ENCODE measurements at places on chromosomes 5 and 9.
A peak's percentile ranks its signal among the peaks of the same experiment; 100 is the strongest.

DNA sequence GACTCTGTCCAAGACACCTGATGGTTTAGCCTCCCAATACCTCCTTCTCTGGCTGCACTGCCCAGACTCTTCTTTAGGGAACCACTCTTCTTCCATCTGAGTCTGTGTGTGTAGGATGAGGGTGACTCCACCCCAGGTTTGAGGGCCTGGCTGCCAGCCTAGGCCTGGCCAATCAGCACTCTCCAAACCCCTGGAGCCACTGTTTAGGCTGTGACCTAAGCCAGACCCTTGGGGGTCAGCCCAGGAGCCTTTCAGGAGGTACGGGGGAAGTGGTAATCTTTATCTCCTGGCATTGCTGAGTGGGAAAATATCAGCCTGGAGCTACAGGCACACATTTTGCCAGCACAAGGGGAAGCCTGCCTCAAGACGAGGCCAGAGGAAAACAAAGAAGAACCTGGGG is 6.2 kb upstream of the ERGIC1 start:
- DNase-seq = no peak

GRCh38 chr5:116709082-116709481 is 134.5 kb upstream of the SEMA6A start:
- no peak for DNase-seq

- DNase-seq = no peak
Measured at GRCh38 chr9:33458444-33458843, 11.1 kb upstream of the AQP3 start.

GRCh38 chr5:97026721-97027120 is 90.8 kb downstream of the LNPEP start:
- no peak for DNase-seq

DNA sequence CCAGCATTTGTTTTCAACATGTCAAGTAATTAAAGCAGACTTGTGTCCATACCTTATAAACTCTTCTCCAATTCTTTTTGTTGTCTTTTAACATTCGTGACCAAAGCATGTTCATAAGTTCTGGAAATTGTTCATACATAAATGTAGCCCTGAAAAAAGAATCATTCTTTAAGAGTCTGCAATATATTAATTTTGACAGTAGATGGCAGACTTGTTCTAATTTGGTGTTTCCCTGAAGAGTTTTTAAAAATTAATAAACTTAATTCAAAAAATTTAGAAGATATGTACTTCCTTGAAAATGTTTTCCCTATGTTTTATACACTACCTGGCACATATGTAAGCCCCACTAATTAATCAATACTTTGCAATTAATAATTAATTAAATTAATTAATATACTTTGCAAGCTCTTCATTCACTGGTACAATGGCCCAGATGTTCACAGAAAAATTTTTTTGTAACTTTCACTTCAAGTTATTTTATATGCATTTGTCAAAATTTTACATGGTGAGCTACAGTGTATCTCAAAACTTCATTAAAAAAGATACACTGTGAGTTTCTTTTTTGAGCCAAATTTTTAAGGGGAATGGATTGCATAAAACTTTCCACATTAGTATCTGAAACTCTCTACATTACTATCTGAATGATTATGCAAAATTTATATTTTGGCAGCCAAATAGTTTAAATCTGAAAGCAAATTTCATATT is 42.1 kb downstream of the CLINT1 start:
- DNase-seq = no peak

DNA sequence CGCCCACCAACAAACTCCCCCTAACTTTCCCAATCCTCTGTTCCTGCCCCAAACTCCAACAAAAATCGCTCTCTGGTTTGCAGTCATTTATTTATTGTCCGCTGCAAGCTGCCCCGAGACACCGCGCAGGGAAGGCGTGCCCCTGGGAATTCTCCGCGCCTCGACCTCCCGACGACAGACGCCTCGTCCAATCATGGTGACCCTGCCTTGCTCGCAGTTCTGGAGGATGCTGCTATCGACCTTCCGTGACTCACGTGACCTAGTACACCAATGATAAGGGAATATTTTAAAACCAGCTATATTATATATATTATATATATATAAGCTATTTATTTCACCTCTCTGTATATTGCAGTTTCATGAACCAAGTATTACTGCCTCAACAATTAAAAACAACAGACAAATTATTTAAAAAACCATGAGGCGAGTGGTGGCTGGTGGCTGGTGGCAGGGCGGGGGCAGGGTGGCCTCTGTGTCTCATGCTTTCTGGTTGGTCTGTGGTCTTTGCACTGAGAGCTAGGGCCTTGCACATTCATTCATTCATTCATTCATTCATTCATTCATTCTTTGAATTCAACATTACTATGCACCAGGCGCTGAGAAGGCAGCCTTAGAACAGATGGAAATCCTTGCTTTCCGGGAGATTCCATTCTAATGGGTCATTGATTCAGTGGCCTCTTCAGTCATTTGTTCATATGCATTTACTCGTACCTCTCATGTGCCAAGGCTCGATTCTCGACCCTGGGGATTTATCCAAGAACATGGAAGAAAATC is 37.9 kb downstream of the FGF18 start:
- no peak for DNase-seq

GRCh38 chr5:181190711-181191525 is 14.1 kb downstream of the TRIM7 start:
- DNase-seq = peak; percentile 91

GRCh38 chr9:86282979-86283535 is 719 bp upstream of the ISCA1 start:
- no peak for DNase-seq

DNA sequence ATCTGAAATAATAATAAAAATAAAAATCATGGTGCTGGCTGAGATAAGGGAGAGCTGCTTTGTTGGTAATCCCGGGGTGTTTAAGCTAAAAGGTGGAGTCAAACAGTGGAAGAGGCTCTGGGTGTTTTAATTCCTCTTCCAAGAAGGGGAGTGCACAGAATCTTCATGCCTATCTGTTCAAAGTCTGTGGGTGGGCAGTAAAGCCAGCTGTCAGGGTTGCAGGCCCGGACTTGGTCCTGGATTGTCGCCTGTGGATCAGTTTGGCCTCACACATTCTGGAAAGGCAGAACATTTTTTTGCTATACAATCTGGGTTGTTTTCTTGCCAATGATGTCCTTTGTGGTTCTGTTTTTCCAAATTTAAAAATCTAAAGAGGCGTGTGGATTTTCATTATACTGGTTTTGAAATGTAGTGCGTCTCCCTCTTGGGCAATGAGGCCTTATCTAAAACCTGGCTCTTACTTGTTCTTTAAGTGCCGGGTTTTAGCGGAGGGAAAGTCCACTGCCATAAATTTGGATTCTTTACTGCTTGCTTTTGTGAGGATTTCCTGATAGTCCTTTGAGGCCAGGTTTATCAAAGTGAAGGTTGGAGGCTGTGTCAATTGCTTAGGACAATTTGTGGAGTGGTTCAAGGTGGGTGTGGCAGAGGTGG is 5.8 kb downstream of the ANKDD1B start:
- DNase-seq = no peak

DNA sequence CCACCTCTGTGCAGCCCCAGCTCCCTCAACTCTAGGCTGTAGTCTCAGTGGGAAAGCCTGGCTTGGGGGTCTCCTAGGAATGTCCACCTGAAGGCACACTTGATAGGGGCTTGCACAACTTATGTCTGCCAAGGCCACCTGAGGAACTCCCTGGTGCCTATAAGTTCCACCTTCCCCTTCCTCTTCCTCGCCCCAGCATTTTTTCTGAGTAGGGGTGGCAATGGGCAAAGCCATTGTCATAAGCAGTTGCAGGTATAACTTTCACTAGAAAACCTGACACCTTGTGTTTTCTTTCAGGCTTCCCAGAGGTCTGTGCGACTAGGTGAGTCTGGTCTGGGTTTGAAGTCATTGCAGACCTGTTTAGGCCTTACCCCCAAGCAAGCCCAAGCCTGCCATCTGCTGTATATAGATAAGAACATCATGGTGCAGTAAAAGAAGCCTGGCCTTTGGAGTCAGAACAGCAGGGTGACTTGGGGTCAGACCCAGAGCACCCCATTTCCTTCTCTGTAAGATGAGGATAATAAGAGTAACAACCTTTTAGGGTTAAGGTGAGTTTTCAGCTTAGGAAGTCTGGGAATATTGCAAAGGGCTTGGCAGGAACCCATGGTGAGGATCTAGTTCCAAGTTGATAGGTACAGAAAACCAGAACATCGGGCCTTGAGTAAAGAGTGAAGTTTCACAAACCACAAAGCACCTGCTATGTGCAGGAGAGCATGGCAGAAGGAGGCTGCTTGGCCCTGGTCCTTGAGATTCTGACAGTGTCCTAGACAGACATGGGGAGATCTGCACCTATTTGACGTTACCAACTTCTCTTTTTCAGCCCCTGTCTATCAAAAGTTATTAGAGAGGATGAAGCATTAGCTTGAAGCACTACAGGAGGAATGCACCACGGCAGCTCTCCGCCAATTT is 33.8 kb downstream of the TGFBI start:
- no peak for DNase-seq

DNA sequence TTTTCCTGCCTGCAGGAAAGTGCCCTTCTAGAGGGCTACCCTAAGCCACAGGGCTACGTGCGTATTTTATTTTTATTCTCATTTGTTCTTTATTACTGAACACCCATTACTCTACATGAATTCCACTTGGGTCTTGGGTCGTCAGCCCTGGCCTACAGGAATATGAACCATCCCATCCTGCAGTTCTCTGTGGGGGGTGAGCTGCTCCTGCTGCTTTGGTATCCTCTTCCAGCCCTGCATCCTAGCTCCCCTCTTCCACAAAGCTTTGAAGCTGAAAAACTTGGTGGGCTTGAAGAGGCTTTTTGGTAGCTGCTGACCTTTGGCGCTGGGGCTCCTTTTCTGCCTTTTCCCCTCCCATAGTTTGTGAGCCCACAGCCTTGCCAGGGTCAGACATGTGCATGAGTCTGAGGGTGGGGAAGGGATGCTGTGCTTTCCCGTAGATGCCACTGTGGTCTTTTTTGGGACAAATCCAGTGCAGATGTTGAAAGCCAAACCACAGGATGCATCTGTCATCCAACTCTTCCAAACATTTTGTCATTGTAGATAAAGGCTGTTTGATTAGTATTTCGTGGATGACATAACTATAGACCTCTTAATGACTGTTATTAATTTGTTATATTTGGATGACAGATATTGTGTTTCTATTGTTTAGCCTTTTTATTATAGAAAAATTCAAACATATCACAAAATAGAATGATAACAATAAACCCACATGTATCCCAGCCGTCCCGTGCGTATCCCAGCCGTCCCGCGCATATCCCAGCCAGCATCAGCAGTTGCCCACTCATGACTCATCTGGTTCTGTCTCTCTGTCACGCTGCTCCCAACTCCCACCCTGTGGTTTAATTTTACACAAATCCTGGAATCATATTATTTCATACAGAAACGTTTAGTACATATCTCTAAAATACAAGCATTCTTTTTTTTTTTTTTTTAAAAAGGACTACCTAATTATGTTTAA is 43.9 kb downstream of the SLC46A2 start:
- no peak for DNase-seq

DNA sequence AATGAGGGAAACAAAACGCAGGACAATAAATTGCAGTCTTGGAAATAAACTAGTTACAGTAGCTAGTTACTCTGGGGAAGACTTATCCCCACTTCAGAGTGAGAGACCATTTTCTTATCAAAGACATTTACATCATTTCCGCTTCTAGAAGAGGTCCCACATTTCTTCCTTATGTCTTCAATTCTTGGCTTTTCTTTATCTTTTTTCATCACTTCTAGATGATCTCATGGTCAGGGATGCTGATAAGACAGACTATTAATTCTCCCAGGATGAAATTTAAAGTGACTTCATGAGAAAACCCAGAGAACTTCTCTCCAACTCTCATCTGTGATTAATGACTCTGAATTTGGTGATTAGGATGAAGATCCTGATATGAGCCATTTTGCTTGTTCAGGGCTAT is 229.1 kb downstream of the MTRR start:
- DNase-seq = no peak

DNA sequence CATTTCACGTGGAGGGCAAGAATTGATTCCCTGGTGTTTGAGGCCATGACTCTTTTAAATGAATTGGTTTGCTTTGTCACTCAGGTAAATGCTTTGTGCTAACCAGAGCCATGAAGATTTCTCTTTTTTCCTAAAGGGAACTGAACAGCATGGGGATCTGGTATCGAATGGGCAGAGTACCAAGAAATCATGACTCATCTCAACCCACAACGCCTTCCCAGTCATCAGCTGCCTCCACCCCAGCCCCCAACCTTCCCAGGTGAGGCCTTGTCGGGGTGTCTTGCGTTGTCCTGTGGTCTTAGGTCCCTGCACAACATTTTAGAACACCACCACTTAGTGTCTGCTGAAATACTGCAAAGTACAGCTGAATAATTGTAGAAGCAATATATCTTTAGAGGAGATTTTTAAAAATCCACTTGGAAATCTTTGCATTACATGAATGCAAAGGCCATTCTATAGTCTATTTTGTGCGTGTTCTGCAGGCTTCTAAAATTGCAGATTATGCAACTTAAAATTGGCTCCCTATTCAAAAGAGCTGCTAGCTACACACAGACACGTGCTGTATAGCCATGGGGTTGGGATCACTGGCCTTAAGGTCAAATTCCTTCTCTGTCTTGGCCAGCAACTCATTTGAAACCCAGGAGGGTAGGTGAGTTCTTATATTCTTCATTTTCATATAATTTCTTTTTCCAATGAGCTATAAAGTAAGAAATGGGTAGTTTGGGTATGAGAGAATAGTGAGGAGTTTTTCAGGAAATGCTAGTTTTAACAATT is 69.0 kb downstream of the MVB12B start:
- no peak for DNase-seq

DNA sequence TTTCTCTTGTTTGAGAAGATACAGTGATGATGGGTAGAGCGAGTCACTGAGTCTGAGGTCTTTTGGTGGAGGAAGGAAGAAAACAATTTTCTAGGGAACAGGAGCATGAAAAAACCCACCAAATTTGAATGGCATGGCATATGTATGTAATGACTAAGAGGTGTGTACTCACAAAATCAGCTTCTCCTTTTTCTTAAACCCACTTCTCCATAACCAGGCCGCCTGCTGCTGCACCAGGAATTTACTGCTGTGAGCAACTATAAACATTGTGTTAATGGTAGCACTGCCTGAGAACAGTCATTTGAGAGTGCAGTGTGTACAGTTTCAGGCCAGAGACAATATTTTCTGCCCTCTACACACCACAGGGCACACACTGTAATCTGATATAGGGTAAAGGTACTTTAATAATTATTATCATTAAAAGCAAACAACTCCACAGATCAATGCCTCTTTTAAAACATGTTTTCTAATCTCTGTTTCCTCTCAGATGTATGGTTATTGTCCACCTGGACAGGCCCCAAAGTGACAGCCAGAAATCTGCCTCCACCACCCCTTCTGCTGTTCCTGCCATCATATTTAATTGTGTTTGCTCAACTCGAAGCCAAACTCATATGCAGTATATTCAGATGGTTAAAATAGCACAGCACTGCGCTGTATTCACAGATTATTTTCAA is 241.6 kb downstream of the KIAA0825 start:
- DNase-seq = no peak

Measured in lower leg skin (tissue), 4 donors.